ENCODE measurements at places on chromosomes 7 and 10. TPM values are rescaled to one million over a fixed set of nuclear protein-coding genes. Genes with fewer than 3 reads are reported as not detected.

The GDF2 gene
- total RNA-seq, result not detected

The CDK14 gene
- 25.7 TPM for total RNA-seq

The MYO1G gene
- 2.4 TPM for total RNA-seq

The ACBD7 gene
- not detected for total RNA-seq

The PLCE1 gene
- 51.5 TPM for total RNA-seq

The SEMA3C gene
- total RNA-seq, result 60.8 TPM

The TAC1 gene
- total RNA-seq, result not detected

The MOGAT3 gene
- total RNA-seq, result not detected

The NYAP1 gene
- 0.22 TPM for total RNA-seq

The ACTA2 gene
- 162 TPM for total RNA-seq

The COL1A2 gene
- 170 TPM for total RNA-seq

The RARRES2 gene
- 10.6 TPM for total RNA-seq
